NCI-H1417 treated with DMSO at 0.1 percent for 48 hours (cell line): ENCODE measurements at places on chromosomes 7 and 10.

DNA sequence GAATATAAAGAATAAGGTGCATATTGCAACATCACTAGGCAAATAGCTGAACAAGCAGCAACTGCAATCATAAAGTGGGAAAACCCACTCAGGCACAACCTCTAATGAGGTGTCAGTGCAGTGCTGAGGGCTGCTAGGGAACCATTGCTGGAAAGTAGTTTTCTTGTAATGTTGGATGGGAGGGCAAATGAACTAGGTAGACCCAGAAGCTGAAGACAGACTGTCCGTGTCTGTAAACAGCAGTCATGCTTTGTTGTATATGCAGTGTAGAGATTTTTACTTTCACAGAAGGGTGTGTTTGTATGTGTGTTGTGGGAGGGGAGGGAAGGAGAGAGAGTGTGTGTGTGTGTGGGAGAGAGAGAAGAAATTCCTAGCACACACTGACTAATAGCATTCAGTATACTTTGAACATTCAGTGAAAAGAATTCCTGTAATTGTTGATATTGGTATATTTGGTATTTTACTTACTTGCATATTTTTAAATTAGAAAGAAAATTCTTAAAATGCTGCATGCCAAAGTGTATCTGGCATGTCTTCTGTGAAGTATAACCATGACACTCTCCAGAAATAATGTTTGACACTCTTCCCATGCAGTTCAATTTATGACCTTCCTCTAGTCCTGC is 28.8 kb downstream of the ITGB8 start:
- DNase-seq: no peak

GRCh38 chr10:98173260-98173659 is 38.8 kb downstream of the R3HCC1L start:
- DNase-seq: no peak

DNA sequence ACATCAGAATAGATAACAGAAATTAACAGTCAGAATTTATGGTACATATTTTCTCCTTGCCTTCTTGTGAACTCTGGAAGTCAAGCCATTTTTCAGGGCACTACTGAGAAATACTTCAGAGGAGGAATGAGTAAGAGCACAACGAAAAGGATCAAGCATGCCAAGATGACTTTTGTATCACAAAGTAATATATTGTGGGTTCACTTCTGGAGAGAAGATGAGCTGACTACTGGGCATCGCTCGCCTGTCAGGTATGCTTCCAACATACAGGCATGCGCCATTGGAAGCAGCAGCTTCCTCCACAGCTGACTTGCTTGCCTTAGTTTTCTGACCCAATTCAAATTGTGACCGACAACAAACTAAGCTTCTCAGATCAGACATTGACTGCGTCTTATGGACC is 137.3 kb downstream of the VTI1A start:
- no peak for DNase-seq

DNA sequence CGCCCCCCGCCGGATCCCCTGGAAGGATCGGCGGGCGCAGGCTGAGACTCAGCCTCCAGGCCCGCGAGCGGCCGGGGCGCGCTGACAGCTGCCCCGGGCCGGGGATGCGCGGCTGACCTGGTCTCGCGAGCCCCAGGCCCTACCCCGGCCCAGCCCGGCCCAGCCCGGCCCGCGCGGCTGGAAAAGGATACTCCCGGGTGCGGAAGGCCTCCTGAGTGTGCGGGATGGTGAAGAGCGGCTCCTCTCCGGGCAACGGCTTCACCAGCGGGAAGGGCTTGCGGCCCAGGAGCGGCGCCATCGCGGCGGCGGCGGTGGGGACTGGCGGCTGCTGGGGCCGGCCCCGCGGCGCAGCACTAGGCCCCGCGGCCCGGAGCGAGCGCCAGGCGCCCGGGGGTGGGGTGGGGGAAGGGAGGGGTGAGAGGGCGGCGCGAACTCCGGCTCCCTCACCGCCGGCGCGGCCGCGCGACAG is 423 bp downstream of the BAZ1B start:
- no peak for DNase-seq

GRCh38 chr10:86795353-86795752 is 38.9 kb downstream of the BMPR1A start:
- DNase-seq: no peak

- DNase-seq: no peak
Measured at GRCh38 chr10:7592627-7593026, 74.1 kb downstream of the ITIH5 start.

DNA sequence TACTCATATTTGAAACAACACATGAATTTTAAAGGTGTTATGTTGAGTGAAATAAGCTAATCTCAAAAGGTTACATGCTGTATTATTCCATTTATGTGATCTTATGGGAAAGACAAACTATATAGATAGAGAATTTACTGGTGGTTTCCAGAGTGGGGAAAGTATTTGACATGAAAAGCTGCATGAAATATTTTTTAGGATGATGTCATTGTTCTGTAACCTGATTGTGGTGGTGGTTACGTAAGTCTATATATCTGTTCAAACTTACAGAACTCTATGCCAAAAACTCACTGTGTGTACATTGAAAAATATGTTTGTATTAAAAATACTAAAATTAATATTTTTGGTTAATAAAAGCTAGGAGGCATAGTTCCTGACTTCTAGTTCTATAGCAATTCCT is 453.0 kb downstream of the SORCS3 start:
- no peak for DNase-seq

DNA sequence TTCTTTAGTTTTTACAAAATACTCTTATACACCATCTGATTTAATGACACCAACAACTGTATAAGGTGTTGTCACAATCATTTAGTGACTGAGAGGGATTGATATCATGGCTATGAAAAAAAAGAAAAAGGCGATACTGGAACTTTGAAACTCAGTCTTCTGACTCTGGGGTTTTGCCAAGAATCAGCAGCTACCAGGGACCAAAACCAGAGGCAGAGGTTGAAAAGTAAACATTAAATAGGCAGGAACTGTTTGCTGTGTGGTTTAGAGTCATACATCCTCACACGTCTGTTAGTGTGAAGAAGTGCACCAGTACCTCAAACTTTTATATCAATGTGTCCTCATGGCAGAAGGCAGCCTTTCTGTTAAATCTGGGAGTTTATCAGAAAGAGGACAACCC is 19.9 kb upstream of the GGCT start:
- DNase-seq: no peak

- DNase-seq: no peak
Measured at GRCh38 chr7:55970561-55970960, 6.2 kb downstream of the NIPSNAP2 start.

- DNase-seq: no peak
Measured at GRCh38 chr7:127771707-127772106, 119.7 kb downstream of the SND1 start.
